ENCODE measurements at places on chromosomes 6 and 20. TPM values are rescaled to one million over a fixed set of nuclear protein-coding genes. Genes with fewer than 3 reads are reported as not detected.

The NUS1 gene
- total RNA-seq, result 39.6 TPM

The MYB gene
- total RNA-seq, result 52.6 TPM

The MTFR2 gene
- total RNA-seq, result 14.5 TPM

The TRDN gene
- total RNA-seq, result not detected

The DEFB110 gene
- not detected for total RNA-seq

The TINAG gene
- not detected for total RNA-seq

The EYS gene
- total RNA-seq, result not detected

The PI16 gene
- 4.6 TPM for total RNA-seq

The MRAP2 gene
- not detected for total RNA-seq

The SIM1 gene
- total RNA-seq, result 0.22 TPM

The CCDC28A gene
- total RNA-seq, result 22.1 TPM
